ENCODE measurements at places on chromosomes 12 and 14. TPM values are rescaled to one million over a fixed set of nuclear protein-coding genes. Genes with fewer than 3 reads are reported as not detected.

Gene TAS2R50
- 2.3 TPM for total RNA-seq

Gene ARG2
- total RNA-seq = 7.1 TPM

Gene CLEC6A
- total RNA-seq = not detected

Gene IFT43
- 28.8 TPM for total RNA-seq

Gene GDF11
- total RNA-seq = 1.1 TPM

Gene RNASE7
- total RNA-seq = 1.1 TPM

Gene RNF212B
- not detected for total RNA-seq

Gene MYF6
- total RNA-seq = not detected

Gene IAPP
- total RNA-seq = not detected

DNA sequence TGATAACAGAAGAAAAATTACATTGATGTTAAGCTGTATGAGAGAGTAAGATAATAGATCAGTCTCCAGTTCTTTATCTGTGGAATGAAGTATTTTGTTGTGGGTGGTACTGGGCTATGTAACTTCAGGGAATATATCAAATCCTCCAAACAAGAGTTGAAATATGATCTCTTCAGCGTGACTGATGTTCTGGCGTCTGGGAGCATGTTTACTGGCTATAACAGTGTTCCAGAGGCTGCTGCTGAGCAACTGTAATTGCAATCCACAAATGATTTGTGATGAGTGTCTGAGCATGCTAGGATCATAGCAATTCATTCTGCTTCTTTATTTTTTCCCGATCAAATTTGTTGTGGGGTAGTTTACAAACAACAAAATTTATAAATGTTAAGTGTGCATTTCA, 18.6 kb upstream of the CCDC198 start:
- no peak for DNase-seq

DNA sequence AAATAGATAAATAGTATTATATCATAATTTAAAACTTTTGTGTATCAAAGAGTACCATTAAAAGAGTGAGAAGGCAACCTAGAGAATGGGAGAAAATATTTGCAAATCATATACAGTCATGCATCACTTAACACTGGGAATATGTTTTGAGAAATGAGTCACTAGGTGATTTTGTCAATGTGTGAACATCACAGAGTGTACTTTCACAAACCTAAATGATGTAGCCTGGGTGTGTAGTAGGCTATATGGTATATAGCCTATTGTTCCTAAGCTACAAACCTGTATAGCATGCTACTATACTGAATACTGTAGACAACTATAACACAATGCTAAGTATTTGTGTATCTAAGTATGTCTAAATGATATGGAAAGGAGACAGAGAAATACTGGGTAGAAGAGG, 48.0 kb upstream of the ARID2 start:
- DNase-seq = no peak

DNA sequence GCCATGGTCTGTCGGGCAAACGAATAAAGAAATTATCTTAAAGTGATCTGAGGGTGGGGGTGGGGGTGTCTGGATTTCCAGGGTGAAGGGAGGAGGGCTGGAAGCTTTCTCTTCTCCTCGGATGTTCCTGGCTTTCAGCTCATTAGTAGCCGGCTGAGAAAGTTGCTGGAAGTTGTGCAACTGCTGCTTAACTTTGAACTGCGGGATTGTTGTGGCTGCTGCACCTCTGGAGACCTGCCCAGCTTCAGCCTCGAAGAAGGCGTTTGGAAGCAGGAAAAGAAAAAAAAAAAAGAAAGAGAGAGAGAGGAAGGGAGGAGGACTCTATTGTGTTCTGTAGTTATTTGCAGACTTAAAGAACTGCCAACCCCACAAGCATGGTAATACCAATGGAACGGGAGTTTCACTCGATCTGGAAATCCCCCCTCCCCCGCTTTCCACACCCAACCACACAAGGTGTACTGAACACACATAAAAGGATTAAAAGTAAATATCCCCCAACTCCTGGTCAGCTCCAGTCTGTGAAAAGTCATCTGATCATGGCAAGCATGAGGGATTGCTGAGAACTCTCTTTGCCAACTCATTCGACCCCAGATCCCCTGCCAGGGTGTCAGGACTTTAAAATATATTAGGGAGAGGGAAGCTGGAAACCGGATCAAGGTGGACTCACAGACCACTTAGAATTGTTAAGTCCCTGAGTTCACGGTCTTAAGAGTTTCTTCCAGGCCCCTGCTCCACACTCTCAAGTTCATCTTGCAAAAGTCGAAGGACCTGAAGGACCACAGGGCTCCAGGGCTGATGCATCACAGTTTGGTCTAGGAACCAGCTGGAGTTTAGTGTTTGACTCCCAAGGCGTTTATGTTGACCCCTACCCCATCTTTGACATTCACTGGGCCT, at the start of gene RASSF9:
Gene RASSF9 (minus strand): TSS at position 213 of the 894 bp plus-strand sequence. CDS start 208 bp downstream, at position 5.
- DNase-seq = no peak

DNA sequence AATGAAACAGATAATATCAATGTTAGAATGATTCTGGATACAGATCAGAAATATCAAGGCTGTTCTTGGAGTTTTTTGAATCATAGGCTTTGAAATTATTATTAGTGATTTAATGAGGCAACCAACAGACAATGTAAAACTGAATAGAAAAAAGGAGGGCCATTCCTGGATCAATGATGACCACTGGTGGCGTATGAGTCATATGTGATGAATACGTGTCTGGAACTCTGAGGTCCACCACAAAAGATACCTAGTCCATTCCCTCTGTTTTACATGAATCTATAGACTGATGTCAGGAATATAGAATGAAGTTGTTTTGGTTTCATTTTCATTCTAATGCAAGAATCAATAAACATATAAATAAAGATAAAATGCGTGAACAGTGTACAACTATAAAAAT, 78.3 kb upstream of the RTL1 start:
- no peak for DNase-seq

GRCh38 chr14:33668066-33668465, 282.8 kb downstream of the EGLN3 start:
- no peak for DNase-seq

- DNase-seq = no peak
Observed at GRCh38 chr12:87758271-87758670, 270.9 kb downstream of the C12orf50 start.

GRCh38 chr12:43029971-43030370, 440.4 kb upstream of the PRICKLE1 start:
- no peak for DNase-seq

DNA sequence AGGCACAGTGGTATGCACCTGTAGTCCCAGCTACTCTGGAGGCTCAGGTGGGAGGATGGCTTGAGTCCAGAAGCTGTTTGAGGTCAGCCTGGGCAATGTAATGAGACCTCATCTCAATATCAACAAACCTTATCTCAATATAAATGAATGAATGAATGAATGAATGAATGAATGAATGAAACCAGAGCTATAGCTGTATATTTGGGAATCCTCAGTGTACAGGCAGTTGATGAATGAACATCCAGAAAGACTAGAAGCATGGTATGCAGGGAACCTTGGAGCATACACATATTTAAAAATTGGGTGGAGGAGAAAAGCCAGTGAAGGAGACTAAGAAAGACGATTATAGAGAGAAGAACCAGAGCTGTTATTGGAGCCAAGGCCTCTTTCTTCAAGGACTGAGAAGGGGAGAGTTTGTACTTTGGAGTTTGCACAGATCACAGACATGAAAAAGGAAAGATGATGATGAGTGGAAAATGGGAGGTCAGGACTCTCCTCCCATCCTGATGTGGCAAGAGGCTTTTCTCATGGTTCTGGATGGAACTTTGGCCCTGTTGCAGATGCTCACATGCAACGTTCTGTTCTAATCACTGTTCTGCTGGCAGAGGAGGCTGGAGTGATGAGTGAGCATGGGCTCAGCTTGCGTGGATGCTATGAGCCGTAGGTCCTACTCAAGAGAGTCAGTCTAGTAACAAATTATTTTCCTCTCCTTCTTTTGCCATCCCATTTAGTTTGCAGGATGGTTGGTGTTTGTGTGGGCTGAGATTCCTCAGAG, 114.4 kb downstream of the PRKCH start:
- no peak for DNase-seq

- DNase-seq = no peak
Observed at GRCh38 chr12:130227641-130228040, 65.4 kb downstream of the FZD10 start.

GRCh38 chr14:75702122-75702521, 41.1 kb downstream of the TTLL5 start:
- DNase-seq = no peak

DNA sequence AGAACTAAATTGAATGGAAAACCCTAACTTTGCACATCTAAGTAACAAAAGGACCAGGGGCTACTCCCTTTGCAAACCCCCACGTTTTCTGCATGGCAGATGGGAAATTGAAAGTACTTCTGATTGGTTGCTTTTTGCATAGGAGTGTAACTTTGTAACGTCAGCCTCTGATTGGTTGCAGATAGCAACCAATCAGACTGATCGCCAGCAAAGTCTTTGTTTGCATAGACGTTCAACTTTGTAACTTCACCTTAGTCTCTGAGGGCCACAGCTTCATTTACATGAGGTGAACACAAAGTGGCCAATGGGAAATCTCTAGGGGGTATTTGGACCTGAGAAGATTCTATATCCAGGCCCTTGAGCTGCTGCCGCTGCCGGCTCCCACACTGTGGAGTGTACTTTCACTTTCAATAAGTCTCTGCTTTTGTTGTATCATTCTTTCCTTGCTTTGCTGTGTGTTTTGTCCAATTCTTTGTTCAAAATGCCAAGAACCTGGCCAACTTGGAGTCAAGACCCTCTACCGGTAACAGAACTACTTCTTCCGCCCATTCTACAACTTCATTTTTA, 102.5 kb upstream of the PRICKLE1 start:
- no peak for DNase-seq

DNA sequence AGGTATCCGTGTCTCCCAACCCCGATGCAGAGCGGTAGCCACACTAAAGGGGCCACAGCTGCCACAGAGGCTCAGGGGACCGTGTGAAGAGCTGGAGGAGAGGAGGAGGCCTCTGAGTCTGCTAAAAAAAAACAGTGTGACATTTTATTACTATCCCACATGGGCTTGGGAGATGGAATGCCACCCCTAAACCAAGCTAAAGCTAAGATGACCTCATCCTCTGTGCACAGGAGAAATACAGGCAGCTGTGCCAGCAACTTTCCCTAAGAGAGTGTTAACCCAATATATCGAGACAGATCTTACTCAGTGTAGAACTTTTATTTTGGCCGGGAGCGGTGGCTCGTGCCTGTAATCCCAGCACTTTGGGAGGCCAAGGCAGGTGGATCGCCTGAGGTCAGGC, 18.0 kb downstream of the BCL2L14 start:
- DNase-seq = no peak

GRCh38 chr12:52178984-52179383, 12.8 kb downstream of the KRT80 start:
- no peak for DNase-seq

DNA sequence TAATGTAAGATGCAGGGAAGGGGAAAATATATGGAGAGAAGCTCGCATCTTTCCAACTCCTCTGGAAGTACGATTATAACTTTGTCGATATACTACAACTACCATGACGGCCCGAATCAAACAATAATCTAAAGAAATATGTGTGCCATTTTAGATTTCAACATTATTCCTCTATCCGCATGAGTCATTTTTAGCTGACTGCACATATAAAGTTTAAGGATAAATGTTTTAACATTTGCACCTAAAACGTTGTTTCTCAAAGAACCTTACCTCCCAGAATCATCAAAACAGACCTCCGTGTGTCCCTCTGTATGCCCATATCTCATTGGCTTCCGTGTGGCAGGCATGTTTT, 482 bp downstream of the WDHD1 start:
- no peak for DNase-seq

DNA sequence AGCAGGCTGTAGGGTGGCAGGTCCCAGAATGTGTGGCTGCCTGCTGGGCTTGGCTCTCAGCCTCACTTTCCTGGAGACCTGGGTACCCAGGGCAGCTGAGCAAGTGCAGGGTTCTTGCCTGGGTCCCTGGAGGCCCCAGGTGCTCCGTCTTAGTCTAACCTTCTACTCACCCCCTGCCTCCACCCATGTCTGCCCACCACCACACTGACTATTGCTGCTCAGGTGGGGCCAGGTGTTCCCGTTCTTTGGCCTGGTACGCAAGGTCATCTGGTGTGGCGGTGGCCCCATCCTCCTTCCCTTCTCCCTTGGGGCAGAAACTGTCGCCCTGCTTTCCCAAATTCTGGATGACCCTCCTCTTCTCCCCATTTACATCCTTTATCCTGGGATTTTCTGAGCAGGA, 319.9 kb downstream of the TMEM121 start:
- no peak for DNase-seq
